ENCODE measurements at places on chromosomes 11 and 22.

DNA sequence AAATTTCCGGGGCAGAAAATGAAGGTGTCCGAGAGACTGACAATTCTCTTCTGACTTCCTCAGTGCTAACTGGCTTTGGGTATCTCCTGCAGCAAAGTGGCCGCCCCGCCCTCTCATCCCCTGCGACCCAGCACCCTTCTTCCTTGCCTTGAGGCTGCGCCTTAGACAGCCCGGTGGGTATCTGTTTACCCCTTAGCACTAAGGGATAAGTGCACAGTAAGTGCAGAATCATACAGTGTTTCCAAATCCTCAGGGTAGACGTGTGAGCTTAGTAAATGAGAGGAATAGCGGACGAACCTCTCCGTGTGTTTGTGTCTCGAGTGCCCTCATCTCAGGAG lies 368 bp upstream of the CHORDC1 start:
- DNase-seq: no peak

DNA sequence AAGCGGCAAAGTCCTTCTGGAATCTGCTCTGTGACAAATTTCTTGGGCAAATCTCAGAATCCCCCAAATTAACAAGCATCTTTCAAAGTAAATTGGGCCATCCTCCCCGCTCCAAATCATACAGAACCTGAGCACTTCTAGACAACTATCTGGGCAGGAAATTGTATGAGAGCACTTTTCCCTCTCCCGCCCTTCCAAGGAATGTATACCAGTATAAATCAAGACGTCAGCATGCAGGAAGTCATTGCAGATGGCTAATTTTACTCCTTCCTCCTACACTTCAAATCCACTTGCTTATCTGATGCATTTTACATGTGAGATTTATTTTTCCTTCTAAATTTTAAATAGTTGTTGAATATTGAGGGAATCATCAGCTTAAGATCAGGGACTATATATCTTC lies 52.1 kb downstream of the NTM start:
- no peak for DNase-seq

GRCh38 chr22:49044776-49045175 lies 782.9 kb downstream of the BRD1 start:
- DNase-seq: no peak

- no peak for DNase-seq
Measured at GRCh38 chr11:123169821-123170220, 25.2 kb downstream of the CLMP start.

DNA sequence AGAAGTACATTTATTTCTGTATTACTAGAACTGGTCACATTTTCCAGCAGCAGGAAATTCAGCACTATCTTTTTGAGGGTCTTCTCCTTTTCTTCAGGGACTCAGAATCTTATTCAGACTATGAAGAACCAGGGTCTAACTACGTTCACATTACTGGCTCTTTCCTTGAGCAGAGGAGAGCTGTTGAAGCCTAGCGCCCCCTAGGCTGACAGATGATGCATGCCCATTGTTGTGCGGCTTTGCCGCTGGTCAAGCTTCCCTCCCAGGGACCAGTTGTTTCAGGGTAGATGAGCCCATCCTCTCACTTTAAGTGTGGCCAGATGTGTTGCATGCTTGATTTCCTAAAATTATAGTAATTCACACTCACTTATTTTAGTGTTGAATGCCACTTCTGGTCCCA lies 168.2 kb upstream of the PDGFD start:
- no peak for DNase-seq

- peak; percentile 37 for DNase-seq
Measured at GRCh38 chr11:45982656-45983470, 60.4 kb downstream of the LARGE2 start.

- DNase-seq: no peak
Measured at GRCh38 chr11:11419747-11420146, 66.7 kb upstream of the CSNK2A3 start.

DNA sequence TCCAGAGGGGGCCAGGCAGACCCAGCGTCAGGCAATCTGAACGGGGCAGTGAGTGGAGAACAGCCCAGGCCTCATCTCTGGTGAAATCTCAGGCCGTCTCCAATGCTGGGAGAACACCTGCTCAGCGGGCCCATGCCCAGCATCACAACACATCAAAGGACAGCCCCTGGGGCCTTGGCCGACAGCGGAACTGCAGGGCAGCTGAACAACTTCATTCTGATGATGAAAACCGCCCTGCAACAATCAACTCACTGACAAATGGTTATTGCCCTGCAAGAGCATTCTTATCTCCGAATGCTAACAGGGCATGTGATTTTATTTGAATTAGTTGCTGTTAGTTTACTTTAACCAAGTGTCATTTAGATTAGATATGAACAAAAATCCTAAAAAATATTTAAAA lies 14.6 kb downstream of the CELSR1 start:
- DNase-seq: no peak

DNA sequence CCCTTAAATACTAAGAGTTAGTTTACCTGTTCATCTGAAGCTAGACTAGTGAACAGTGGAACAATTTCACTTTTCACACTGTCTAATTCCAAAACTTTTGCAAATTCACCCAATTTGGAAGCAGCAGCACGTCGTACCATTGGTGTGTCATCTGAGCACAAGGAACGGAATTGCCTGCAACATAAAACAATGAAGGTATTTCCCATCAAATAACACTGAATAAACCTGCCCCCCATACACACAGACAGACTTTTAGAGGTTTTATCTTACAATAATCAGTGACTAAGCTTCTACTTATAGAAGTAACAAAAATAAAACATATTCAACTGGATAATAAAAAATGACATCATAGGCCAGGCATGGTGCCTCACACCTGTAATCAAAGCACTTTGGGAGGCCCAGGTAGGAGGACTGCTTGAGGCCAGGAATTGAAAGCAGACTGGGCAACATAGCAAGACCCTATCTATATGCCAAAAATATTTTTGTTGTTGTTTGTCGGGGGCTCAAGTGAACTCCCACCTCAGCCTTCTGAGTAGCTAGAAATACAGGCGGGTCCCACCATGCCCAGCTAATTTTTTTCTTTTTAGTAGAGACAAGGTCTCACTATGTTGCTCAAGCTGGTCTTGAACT lies 6.3 kb downstream of the PPP2R1B start:
- DNase-seq: no peak

- no peak for DNase-seq
Measured at GRCh38 chr11:73872749-73873357, 3.8 kb downstream of the COA4 start.

DNA sequence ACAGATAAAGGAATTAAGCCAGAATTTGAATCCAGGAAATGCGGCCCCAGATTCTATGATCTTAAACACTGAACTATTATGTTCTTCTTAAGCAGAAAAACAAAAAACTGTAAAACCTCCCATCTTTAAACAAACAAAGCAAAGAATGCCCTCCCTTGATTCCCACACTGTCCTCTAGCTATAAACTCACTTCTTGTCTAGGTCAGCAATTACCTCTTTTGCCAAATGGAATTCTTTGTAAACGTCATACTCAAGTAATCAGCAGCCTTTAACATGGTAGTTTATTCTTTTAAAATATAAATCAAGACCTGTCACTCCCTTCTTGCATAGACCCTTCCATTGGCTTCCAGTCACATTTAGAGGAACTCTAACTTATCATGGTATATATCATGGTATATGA lies 958.9 kb upstream of the CNTN5 start:
- no peak for DNase-seq

DNA sequence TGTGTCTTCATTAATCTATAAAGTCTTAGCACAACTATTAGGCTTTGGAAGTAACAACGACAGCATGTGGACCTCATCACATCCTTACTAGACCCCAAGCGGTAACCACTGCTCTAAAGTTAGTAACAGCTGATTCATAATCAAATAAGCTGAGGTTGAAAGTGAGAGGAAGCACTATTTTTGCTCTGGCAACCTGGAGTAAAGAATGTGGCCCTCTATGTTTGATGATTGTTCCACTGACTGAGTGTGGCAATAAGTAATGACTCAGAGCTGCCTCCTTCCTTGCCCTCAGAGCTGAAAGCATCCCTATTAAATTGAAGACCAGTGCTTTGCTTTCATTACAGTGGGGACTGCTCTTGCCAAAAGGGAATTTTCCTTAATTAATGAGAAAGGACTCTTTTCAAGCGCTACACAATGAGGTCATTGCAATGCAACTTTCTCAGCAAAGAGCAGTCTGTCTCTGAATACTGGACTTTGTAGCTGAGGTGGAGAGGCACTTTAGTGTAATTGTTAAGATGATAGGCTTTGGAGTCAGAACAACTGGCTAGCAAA lies 906.1 kb upstream of the RAG2 start:
- DNase-seq: no peak

GRCh38 chr11:45374130-45374529 lies 88.0 kb upstream of the SYT13 start:
- DNase-seq: no peak

DNA sequence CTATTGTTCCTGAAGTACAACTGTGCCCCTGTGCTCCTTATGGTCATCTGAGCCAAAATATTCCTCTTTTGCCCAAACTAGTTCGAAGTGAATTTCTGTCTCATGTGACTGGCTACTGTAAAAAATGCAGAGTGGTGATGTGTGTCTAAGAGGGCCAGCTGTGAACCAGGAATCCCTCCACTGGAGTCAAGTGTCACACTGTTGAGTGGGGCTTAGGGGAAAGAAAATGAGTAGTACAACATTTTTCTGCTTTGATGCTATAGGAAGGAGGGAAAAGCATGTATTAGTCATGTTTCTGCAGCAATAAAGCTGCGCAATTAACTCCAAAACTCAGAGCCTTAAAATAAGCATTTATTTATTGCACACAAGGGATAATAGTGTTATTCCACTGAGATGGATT lies 39.8 kb upstream of the HMGXB4 start:
- no peak for DNase-seq

GRCh38 chr11:93817426-93818348 lies 32.7 kb downstream of the VSTM5 start:
- no peak for DNase-seq

- DNase-seq: no peak
Measured at GRCh38 chr11:59423835-59424234, 2.4 kb downstream of the OR5A2 start.

DNA sequence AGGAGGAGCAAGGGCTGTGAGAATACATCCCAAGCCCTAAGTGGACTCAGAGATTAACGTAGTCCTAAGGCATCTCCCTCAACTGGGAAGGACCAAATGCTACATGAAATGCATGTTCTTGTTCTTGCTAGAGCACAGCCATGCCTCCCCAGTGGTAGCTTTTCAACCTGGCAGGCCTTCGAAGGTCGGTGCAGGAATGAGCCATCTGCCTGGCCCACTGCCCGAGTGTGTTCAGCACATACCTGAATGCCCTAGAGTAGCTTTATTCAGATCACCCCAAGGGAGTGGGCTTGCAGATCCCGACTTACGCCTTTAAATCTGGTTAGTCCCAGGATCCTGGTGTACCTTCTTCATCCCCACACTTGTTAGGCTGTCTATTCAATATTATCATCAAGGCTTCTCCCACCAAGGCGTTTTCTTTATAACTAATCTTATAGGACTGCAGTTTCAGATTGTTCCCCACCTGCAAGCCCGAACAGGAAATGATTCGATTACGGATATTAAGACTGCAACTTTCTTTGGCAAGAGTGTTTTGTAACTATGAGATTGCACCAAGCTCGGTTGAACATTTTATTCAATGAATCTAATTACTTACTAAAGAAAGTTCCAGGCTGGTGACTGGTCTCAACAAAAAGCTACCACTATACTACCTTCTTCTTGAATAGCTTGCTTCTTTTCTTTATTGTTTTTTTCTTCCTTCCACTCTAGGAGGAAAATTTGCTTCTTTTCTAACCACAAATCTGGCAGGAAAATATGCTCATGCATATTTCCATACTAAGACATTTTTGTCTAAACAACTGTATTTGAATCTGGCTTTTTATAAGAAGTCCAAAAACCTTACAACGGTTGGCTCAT lies 115.6 kb downstream of the SGSM3 start:
- no peak for DNase-seq

DNA sequence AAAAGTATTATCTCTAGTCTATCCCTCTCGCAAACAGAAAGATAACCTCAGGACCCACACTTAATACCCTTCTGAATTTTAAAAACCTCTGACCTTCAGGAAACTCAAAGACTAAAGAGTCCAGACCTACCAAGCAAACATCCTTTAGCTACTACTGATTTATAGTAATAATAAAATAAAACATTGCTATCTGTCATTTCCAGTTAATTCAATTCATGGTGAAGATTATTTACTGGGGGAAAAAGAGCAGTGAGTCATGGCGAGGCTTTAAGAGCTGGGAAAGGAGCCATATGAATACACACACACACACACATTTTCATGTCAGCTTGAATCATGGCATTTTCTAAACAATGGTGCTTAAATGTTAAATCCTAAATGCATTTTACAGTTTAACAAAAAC lies 87.1 kb downstream of the FAM76B start:
- no peak for DNase-seq

DNA sequence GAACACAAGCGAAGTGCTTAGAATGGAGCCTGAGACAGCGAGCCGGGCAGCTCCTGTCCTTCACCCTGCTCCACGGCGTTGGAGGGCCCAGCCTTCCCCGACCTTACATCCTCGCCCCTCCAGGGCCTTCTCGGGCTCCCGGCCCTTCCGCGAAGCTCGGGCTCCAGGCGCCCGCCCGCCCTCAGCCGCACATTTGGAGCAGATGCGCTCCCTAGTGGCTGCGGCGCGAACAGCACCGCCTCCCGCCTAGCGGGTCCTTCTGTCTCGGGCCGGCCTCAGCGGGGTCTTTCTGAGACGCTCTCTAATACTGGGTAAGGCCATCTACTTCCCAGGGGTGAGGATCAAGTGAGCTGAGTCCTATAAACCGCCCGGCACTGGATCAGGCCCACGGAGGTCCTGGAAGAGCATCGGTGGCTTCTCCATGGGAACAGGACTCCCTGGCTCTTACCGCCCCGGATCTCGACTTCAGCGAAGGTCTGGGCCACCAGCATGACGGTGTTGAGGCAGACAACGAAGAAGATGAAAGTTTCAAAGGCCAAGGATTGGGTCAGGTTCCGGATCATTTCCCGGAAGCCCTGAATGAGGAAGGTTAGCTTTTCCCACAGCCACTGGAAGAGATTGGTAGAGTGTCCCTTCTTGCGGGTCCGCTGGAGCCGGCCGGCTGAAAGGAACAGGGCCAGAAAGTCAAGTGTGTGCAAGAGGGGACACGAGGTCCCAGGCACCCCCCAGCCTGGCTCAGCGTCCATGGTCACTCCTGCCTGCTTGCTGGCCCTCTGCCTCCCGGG lies 3.7 kb downstream of the CATSPER1 start:
- DNase-seq: peak; percentile 82

- DNase-seq: no peak
Measured at GRCh38 chr11:121479698-121480238, 27.0 kb upstream of the SORL1-AS1 start.

- DNase-seq: no peak
Measured at GRCh38 chr11:82998697-82999096, 73.0 kb downstream of the RAB30 start.

- DNase-seq: no peak
Measured at GRCh38 chr22:21080435-21081137, 34.8 kb downstream of the LRRC74B start.

Measured in stimulated activated CD4-positive, alpha-beta T cell treated with anti-CD3 and anti-CD28 coated beads, Interleukin-12 subunit alpha, Interleukin-12 subunit beta, amount 100 ng/mL, for 4 hours (primary cell).